ENCODE measurements at places on chromosomes 2 and 18.

- no peak for DNase-seq
These were observed 601.1 kb upstream of the PIK3C3 start for GRCh38 chr18:41353777-41354528.

DNA sequence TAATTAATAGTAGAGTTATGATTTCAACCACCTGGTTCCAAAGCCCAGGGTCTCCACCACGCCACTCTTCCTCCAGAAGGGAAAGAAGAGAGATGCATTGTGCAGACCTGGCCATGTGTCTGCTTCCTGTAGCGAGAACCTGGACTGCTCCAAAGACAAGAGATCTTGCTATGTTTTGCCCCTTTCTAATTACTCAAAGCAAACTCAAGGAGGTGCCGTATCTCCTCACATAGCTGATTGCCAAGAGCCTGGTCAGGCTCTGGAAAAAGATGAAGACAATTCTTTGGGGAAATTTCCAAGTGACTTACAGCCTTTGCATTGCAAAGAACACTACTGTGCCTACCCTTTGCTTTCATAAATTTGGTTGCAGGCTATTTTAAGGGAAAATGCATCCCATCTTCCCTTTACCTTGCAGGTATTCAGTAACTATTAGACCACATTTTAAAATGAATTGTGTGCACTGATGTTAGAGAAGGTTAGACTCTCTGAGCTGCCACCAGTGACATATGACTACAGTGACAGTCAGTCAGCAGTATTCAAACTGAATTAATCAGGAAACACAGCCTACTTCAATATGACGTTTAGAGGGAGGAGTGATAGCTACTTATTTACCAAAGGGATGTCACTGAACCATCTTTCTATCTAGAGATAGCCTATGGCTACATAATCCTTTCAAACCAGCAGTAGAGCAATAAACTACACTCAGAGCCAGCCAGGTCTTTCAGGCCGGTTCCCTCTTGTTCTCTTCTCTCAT, 842.1 kb upstream of the FANCL start:
- no peak for DNase-seq

DNA sequence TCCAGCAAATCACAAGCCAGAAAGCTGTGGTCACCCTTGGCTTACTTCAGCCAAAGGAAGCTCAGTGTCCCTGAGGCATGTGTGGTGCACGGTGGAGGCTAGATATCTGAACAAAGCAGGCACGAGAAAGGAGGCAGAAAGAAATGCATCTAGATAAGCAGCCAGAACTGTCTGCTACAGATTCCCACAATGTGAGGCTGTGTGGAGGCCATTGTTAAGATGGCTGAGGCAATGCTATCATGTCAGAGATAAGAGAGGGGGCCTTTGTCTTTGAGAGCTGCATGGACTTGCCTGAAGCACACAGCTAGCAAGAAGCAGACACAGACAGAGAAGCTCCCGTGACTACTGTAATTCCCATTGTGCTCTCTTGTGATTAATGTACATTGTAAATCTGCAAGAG, 110.5 kb upstream of the LYPD6 start:
- DNase-seq, result no peak

GRCh38 chr2:42906557-42907411, 114.4 kb upstream of the HAAO start:
- DNase-seq, result no peak

- no peak for DNase-seq
These were observed 12.1 kb upstream of the PXDN start for GRCh38 chr2:1756456-1756855.

GRCh38 chr2:233815861-233816260, 37.7 kb downstream of the MROH2A start:
- DNase-seq, result no peak

GRCh38 chr2:47485751-47486300, 82.9 kb downstream of the MSH2 start:
- DNase-seq, result no peak

DNA sequence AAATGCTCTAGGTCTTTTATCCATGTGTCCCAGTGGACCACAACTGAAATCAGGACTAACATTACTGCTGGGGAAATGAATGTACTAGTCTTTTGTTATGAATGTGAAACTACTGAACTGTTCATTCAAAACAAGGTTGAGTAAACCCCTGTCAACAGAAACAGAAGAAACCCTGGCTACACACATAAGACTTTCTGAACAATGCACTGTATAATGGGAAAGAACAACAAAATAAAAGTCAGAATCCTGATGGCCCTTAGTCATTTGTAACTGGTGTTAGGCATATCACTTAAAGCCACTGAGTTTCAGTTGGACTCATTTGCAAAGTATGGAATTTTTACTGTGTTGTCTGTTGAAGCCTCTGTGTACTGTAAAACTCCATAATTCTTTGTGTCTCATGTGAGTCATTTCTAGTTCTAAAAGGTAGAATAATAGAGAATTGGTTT, 77.0 kb upstream of the UBXN4 start:
- no peak for DNase-seq

GRCh38 chr2:36705326-36706020, 9.0 kb downstream of the VIT start:
- DNase-seq, result no peak

DNA sequence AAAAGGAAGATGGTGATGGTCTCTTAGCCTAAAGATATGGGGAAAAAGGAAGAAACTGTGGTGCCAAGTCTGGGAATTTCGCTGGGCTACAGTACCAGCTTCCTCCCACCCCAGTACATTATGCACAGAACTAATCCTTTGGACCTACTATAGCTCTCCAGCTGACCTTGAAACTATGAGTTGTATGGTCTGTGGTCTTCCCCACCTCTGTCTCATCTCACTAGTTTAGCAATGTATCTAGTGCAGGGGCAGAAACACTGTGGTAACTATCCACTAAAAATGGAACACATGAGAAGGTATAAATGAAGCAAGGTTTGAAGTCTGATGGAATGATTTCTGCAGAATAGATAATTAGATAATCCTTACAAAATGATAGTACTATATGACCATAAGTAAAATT, 190.4 kb upstream of the CCDC150 start:
- DNase-seq, result no peak
